Pulmonary artery endothelial cell (primary cell): ENCODE measurements at places on chromosomes 1 and 21.

GRCh38 chr21:33493756-33494155 is 2.2 kb upstream of the DNAJC28 start:
- no peak for DNase-seq

DNA sequence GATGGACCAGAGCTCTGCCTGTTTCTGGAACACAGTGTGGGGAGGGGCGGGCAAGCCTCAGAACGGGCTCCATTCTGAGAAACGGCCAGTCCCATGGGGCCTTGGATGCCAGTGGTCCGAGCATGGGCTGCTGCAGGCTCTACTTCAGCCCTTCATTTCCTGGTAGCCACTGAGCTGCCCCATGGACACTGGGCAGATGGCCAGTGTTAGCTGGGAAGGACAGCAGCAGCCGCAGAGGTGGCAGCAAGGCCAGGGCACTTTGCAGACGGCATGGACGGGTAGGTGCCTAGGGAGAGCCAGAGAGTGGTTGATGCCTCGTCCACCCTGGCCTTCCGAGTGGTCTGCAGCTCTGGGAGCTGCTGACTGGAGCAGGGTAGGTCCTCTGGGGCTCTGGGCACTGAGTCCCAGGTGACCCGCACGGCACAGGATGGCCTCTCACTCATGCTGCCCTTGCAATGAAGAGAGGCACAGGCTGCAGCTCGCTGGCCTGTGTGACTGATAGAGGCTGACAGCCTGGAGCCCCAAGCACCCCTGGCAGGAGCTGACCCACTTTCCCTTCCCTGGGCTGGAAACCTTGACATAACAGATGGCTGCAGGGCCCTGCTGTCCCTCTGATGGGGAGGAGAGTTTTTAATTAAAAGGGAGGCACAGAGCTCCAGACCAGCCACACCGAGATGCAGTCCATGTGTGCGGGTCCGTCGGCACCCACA is 87.7 kb upstream of the COL6A1 start:
- DNase-seq: no peak

DNA sequence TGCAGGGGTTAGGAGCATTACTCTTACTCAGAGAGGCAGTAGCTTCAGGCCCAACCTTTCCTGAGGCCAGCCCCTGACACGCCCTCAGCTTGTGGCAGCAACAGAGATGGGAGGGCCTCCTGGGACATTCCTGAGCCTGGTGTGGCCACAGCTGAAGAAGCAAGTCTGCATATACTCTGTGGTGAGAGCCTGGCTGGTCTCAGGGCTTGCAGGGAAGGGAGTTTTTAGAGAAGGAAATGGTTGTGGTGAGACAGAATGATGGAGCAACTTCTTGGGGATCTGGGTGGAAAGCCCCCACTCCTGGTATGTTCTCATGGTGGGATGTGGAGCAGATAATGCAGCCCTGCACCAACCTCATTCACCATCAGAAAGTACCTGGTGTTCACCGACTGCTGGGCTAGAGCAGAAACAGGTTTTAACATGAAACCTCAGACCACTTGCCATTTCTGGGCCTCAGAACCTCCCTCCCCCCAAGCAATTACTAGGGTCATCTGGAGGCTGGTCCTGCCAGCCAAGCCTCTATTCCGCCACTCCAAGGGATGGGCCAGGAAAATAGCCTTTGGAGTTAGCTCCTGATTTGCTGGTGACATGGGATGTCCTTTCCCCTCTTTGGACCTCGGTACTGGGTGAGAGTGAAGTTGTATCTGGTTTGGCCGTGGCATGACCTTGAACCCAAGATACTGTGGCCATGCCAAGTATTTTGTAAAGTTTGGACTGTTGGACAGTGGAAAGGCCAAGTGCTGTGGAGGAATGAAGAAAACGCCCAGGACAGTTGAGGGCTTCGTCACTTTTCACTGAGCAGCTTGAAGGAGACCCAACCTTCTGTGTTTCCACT is 28.1 kb upstream of the RNF19B start:
- DNase-seq: no peak

- no peak for DNase-seq
These were observed 794 bp upstream of the FAM76A start for GRCh38 chr1:27724961-27725373.

DNA sequence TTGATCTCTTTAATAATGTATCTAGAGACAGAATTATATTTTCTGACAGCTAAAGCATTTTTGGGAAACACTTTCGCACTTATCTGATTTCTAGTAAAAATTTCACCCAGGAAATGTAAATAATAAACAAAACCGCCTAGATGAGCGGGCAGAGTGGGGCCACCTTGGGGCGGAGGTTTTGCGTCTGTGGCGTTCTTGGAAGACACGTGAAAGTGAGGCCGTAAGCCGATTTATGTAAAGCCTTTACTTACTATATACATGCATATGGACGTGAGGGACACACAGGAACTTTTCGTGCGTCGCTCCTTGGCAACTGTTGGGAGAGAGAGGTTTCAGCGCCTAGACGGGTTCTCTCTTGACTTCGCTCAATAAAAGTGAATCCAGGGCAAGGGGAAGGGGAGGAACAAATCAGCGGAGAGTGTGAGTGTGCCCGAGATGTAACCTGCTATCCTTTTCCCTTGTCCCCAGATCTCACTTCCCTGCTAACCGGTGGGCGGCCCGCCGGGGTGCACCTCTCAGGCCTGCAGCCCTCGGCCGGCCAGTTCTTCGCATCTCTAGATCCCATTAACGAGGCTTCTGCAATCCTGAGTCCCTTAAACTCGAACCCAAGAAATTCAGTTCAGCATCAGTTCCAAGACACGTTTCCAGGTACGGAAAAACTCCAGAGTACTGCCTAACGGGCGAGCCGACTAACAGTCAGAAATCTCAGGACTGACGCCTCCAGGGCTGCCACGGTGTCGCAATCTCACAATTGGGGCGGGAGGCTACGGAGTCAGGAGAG is 1.7 kb downstream of the HLX start:
- no peak for DNase-seq

DNA sequence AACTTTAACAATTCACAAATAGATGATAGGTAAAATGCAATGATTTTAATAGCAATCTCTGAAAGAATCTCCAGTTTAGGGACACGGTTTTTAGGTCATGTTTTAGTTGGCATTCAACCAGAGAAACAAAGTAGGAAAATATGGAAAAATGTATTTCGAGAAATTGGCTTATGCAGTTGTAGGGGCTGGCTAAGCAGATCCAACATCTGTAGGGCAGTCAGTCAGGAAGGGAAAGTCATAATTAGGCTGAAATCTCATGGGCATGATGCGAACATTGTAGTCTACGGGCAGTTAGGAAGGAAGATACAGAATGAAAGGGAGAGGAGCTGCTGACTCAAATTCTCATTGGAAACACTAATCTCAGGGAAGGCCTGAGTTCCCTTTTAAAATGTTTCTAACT is 1276.0 kb upstream of the ADGRL4 start:
- no peak for DNase-seq

GRCh38 chr1:36306210-36306901 is at the start of gene SH3D21:
SH3D21 (plus strand) TSS chr1:36306368; CDS start chr1:36306421, 53 bp downstream.
- DNase-seq: no peak

- no peak for DNase-seq
These were observed 37.1 kb downstream of the SSX2IP start for GRCh38 chr1:84653130-84653677.

- DNase-seq: peak; percentile 57
These were observed 138.7 kb downstream of the GALNT2 start for GRCh38 chr1:230205719-230206198.

DNA sequence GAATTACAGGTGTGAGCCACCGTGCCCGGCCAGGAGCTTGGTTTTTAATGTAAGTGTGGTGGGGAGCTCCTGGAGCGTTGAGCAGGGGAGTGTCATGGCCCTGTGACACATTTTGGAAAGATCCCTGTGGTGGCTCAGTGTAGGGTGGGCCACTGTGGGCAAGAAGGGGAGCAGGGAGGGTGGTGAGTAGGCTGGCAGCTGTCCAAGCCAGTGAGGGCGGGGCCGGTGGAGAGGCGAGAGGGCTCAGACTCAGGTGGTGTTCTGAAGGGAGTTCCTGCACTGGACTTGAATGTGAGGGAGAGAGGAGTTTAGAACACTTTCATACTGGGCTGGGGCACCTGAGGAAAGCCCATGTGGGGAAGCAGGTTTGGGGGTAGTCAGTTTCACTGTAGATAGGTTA is 3.1 kb upstream of the EVA1B start:
- no peak for DNase-seq

DNA sequence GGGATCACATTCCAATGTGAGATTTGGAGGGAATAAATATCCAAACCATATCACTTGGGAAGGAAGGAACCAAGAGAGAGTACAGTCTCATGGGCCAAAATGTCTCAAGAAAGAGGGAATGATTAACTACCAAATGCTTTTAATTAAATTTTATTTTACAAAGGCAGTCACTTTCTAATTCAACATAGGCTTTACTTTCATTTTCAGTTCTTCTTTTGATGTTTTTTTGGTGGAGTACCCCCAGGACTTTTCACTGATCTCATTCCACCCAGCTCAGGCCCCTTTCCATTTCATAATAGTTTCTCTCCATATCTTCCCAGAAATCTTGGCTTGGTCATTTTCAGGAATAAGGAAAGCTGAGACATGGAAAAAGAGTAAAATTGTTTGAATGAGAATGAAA is 5.1 kb upstream of the SLAMF7 start:
- no peak for DNase-seq

DNA sequence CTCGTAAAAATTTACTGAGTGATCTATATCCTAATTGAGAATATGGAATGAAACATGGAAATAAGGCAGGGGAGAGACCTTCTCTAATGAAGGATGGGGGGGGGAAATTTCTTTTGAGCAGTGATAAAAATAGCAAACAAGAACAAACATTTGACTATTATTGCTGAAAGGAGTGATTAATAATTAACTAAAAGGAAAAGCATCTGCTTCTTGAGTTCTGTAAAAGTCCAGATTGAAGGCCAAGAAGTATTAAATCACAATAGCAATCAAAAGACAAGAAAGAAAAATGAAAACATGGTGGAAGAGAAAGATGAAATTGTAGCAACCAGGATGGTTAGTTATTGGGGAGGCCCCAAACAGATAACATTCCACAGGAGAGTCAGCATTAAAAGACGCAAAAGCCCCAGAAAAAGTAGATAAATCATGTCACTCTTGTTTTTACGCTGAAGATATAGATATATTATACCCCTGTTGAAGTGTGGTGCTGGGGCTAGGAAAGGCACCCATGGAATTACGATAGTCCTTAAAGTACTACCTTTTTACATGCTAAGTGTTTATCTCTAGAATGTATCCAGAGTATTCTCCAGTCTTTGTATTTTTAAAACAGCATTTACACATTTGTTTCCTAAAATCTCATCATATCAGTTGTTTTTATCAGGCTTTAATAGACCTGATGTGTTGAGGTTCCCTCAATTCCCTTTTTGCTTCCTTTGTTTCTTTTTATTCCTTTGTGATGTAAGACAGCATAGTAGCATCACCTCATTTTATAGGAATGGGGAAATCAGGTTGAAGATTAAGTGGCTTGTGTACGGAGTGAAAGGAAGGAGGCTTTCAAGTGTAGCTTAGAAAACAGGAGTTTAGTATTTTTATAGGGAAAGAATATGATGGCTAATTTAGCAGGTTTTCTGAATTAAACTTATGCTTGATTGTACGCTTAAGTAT is 28.9 kb downstream of the DISP1 start:
- no peak for DNase-seq

GRCh38 chr1:184242507-184242943 is 144.3 kb upstream of the C1orf21 start:
- DNase-seq: peak; percentile 8

GRCh38 chr1:11337580-11338073 is 64.6 kb downstream of the UBIAD1 start:
- no peak for DNase-seq

- no peak for DNase-seq
These were observed 7.8 kb downstream of the ITLN1 start for GRCh38 chr1:160877221-160877620.

- no peak for DNase-seq
These were observed at the start of gene CD53 for GRCh38 chr1:110872745-110873720. CD53 (plus strand) TSS chr1:110873148; CDS start chr1:110891409, 18,261 bp downstream.

GRCh38 chr21:45075596-45076244 is 1.3 kb downstream of the ADARB1 start:
- no peak for DNase-seq

DNA sequence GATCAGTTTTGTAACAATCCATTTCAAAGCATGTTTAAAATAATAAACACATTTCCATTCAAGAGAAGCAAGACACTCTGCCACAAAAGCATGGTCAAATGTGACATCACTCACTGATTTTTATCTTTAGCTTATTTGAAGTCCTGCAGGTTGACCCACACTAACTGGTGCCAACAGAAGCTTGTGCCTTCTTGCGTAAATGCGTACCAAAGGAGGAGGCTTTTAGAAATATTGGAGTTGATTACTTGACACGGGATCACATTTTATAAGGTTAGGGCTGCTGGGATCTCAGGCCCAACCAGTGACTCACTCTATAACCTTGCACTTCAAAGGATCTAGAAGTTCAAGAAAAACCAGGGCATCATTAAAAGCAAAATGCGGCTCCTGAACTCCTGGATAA is 203.6 kb downstream of the PCP4 start:
- no peak for DNase-seq

DNA sequence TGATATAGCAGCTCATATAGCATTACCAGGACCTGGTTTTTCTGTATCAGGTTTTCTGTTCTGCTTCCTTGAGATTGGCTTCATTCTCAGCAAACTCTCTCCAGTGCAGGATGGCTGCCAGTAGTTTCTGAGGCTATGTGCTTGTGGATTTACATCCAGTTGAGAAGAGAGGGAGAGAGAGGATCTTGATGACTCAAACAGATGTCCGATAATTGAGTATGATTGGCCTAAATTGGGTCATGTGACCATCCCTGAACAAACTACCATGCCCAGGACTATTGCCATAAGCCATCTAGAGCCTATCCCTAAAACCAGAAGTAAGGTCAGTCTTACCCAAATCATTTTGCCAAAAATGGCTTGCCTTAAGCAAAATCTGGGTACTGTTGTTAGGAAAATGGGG is 18.1 kb upstream of the PSMA5 start:
- DNase-seq: no peak

DNA sequence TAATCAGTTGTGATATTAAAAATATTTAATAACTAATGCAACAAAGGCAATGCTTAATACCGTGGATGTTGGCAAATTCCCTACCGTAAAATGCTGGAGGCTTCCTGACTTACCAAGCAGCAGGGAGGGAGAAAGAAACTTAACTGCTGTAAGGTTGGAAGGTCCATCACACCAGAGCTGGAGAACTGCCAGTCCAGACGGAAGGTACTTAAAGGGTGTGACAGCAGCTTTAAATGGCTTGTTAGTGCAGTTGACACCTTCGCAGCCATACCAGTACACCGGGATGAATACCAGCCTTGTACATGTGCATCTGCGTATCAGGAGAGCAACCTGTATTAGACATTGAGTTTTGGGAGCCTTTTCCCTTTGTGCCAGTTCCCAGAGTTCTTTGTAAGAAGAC is 269.5 kb upstream of the NCAM2 start:
- no peak for DNase-seq

DNA sequence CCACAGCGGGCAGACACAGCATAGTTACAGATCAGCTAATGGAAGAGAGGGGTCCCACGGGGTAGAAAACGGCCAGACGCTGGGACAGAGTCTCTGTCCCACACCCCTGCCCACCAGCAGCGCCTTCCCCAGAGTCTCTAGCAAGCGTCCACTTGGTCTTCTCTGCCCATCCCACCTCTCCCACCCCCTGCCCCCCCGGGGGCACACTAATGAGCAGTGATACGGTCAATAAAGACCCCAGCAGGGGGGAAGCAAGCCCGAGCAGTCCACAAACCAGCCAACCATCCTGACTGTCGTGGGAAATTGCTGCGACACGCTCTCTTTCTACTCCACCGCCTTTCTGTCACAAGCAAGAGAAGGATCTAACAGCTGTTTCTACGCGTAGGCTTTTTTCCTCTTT is 374.7 kb downstream of the NPHP4 start:
- no peak for DNase-seq
